ENCODE measurements at places on chromosomes 12 and 14.

GRCh38 chr12:75662511-75663159, 151.2 kb upstream of the KRR1 start:
- no peak for DNase-seq

DNA sequence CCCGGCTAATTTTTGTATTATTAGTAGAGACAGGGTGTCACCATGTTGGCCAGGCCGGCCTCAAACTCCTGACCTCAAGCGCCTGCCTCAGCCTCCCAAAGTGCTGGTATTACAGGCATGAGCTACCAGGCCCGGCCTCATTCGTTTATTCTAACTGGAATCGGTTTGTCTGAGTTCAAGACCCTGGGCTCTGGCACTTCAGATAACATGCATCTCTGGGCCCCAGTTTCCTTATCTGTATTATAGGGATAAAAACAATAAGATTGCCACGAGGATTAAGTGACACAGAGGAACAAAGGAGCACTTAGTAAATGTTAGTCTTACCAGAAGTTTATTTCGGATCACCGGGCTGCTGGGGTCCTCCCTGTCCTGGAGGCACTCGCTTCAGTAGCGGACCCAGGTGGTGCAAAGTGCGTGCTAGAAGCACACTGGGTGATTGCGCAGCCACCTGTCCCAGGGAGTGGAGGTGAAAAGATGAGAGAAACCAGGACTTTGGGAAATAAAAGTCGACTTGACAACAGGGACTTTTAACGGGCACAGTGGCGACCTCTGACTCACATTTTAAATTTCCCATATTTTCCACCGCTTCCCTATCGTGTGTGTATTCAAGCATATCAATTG, 37.5 kb downstream of the ACACB start:
- no peak for DNase-seq

DNA sequence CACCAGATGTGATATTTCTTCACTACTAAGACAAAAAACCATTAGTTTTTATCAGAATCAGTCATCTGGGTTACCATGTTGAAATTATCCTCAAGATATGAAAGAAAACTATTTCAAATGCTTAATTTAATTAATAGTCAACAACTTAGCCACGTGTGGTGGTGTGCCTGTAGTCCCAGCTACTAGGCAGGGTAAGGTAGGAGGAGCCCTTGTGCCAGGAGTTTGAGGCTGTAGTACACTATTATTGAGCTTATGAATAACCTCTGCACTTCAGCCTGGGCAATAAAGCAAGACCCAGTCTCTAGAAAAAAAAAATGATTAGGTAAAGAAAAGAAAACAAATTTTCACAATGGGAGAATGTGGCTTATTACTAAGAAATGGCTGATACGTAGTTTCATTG, 33.4 kb downstream of the MRPL42 start:
- DNase-seq: no peak

DNA sequence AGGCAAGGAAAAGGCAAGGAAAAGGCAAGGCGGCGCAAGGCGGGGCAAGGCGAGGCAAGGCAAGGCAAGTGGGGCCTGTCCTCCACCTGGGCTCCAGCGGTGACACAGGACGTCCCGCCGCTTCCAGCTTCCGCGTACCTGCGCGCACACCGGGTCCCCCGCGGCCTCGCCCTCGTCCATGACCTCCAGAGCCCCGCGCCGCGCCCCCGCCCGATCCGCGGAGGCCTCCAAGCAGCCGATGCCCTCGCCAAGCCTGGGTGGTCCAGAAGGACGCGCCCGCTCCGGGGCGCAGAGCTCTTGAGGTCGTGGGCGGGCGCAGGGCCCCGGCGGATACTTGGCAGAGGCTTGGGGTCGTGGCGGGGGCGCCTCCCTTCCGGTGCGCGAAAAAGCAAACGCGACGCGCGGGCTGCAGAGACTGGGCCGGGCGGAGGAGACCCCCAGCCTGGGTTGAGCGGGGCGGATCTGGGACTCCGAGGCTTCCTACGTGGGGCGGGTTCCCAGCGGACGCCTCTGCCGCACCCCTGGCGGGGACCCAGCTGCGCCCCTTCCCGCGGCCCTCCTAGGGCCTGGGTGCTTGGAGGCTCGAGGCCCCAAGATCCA, 60.8 kb upstream of the EIF5 start:
- DNase-seq: no peak

- DNase-seq: no peak
Measured at GRCh38 chr14:92556255-92556741, 42.7 kb downstream of the RIN3 start.

- no peak for DNase-seq
Measured at GRCh38 chr12:4810219-4810671, 90.0 kb downstream of the GALNT8 start.

- DNase-seq: no peak
Measured at GRCh38 chr12:6253278-6253677, 53.1 kb downstream of the CD9 start.

DNA sequence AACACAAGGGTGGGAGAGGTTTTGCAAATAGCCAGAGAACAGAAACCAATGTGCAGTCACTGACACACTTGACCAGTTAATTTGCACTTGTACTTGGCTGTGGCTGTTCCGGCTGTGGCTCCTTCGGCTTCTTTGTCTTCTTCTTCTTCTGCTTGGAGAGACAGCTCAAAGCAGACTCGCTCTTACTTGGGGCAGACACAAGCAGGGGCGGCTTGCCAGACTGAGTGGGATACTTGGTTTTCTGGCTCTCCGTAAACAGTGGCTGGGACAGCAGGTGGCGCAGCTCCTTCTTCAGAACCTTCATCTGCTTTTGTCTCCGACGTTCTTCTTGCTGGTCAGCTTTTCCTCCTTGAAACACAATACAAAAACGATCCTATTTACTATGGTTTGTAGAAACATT, 25.0 kb downstream of the OTUB2 start:
- DNase-seq: no peak

GRCh38 chr14:101340556-101340955, 220.7 kb upstream of the DIO3 start:
- no peak for DNase-seq

DNA sequence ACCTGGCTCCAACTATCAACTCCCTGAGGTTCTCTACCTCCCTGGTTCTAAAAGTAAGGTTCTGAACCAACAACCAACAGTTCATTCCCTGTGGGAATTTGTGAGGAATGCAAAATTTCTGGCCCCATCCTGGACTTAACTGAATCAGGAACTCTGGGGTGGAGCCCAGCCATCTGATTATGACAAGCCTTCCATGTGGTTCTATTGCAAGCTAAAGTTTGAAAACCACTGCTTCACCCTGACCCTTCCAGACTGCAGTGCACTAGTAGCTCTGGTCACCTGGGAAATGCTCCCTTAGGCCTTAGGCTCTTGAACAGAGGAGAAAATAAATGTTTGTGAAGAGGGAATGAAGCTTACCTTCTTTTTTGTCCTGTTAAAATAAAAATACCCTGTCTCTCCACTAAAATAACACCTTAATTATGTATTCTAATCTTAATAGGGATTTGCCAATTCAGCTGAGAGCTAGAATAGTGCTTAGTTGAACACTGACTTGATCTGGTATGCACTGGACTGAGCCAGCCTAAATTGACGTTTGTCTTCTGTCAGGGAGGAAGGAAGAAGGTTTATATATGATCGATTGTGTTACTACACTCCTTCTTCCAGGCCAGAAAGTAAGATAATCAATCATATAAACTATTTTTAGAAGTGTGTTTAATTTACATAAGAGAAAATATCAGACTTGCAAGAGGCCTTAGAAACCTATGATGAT, 39.1 kb upstream of the DDHD1 start:
- DNase-seq: no peak

DNA sequence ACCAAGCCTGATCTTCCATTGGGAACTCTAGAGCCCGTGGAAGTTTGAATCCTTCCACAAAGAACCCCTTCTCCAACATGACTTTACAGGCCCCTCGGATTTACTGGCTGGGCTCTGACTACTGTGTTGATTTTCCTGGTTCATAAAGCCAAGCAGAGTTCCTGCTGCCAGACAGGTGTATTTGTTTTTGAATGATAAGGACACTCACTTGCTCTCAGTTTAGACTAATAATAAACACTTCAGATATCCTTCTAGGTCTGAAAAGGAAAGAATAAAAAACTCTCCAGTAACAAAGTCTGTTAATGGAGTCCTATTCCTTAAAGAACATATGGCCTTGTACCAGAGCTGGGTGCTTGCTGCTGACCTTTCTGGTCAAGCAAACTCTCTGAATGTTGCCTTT, 31.0 kb downstream of the SIX1 start:
- DNase-seq: no peak

DNA sequence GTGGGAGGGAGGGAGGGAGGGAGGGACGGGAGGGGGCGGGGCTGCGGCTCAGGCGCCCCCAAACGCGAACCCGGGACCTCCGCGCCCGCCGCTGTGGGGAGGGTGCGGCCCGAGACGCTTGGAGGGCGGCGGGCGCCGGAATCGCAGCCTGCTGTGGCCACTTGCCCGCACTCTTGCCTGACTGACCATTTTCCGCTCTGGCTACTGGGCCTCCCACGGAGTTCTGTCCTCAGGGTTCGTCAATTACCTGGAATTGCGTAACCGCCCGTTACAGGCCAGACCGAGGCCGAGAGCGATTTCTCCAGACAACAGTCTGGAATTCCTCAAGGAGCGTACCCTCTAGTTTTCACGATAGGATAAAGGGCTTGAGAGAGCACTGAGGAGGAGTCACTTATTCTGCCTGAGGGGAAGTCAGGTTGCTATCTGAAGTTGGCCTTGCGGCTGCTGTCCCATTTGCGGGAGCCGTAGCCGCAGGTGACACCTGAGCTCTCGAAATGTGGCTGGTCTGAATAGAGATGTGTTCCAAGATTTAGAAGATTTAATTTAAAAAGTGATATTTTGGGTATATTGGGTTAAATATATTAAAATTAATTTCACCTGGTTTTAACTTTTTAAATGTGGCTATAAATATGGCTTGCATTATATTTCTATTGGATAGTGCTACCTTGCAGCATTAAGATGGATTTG, 446 bp upstream of the ZNF641 start:
- no peak for DNase-seq

DNA sequence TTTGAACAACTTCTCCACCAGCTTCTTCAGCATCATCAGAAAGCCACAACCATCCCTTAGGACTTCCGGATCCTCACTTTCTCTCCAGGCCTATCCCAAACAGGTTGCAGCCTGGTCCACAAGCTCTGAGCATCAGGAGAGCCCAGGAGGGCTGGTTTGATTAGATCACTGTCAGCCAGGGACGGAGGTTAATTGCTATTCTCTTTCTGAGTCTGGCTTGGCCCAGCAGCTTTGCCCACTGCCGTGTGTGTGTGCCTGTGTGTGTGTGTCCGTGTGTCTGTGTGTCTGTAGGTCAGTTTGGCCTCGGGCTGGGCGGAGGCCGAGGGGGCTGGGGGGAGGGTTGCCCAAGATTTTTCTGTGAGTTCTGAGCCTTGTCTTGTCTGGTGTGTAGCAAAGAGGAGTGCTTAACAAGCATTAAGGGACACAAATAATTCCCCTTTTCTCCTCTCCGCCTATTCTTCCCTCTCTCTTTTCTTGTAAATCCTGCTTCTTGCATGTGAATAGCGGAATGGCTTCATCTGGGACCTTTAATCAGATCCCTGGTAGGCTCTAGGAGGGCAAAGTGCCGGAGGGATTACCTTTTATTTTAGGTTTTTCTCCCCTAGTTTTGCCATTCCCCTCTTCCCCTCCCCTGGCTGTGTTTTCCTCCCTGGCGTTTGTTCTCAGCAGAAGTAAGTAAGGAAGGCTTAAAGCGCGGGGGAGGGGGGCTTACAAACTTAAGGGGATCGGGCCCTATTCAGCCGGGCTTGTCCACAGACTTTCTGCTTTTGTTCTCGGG, 138.2 kb upstream of the LHX5 start:
- no peak for DNase-seq

DNA sequence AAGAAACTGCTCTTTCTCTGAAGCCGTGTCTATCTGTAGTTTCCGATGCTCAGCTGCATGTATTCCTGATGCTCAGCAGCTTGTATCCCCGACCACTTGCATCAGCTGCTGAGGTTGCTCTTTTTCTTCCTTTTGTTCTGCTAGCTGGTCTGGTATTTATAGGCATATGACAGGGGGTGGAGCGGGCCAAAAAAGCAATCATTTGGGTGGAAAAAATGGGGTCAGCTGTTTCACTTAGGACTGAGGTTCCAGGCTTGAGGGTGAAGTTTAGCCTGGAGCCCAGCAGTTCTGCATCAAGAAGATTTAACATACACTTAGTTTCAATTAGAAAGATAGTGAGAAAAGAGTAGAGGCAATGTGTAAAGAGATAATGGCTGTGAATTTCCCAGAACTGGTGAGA, 23.6 kb upstream of the AMN1 start:
- DNase-seq: no peak

GRCh38 chr12:40209886-40210285, 14.9 kb upstream of the LRRK2 start:
- DNase-seq: no peak

- DNase-seq: no peak
Measured at GRCh38 chr12:76766161-76766560, 2.2 kb downstream of the ZDHHC17 start.

DNA sequence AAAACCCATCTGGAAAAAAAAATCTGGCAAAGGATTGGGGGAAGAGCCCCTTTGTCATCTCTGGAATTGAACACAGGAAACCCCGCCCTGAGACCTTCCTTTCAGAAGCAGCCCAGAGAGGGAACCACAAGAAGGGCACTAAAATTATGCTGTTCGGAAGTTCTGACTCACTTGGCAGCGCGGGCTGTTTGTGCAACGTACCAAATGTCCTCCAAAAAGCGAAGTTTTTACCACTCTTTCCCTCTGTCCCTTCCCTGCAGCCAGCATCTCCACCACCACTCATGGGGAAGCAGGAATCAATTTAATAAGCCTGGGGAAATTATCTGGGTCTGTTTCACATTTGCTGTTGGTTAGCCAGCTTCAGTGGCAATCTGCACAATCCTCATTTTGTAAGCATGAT, 3.2 kb upstream of the SYNE3 start:
- DNase-seq: peak; percentile 46

DNA sequence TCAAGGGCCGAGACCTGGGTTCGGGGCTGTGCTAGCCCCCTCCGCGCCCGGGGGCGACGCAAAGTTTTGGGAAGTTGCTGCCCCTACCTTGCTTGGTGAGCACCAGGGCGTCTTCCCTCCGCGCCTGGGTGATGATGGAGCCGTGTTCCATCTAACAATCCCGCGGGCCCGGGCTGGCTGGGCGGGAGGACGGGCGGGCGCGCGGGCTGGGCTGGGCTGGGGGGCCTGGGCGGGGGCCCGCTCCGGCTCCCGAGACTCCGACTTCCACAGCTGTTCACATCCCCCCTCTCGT, 298 bp downstream of the CTDSP2 start:
- DNase-seq: no peak

DNA sequence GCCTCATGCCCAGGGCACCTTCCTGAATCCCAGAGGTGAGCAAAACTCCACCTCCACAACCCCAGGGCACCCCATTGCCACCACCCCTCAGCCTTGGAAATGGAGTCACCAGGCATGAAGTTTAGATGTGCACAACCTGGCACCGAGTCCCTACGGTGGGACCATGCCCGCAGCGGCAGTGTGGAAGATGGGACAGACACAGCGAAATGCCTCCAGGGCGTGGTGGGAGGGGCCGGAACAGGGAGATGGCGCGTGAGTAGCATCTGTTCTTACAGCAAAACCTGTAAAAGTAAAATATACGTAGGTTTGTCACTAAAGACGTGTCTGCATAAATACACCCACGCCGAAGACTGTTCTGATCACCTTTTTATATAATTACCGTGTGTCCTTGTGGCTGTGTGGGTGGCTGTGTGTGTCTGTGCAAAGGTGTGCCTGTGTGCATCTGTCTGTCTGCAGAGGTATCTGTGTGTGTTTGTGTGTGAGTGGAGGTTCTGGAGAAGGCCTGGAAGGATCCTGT, 17.4 kb upstream of the DEGS2 start:
- DNase-seq: no peak

GRCh38 chr14:74302152-74302628, 544 bp downstream of the ABCD4 start:
- DNase-seq: no peak

- no peak for DNase-seq
Measured at GRCh38 chr14:53655080-53655785, 301.4 kb downstream of the BMP4 start.

GRCh38 chr12:114499338-114499737, 93.4 kb upstream of the TBX5 start:
- no peak for DNase-seq
